Amniotic stem cell (primary cell): ENCODE measurements at places on chromosomes 16 and 17.
A peak's percentile ranks its signal among the peaks of the same experiment; 100 is the strongest.

GRCh38 chr16:25051406-25052150 is 36.4 kb upstream of the ARHGAP17 start:
- DNase-seq = no peak

- DNase-seq = peak; percentile 54
These were observed at the start of gene METRNL for GRCh38 chr17:83079352-83079747. Gene METRNL (plus strand): TSS chr17:83079609. CDS start chr17:83079816, 207 bp downstream.

DNA sequence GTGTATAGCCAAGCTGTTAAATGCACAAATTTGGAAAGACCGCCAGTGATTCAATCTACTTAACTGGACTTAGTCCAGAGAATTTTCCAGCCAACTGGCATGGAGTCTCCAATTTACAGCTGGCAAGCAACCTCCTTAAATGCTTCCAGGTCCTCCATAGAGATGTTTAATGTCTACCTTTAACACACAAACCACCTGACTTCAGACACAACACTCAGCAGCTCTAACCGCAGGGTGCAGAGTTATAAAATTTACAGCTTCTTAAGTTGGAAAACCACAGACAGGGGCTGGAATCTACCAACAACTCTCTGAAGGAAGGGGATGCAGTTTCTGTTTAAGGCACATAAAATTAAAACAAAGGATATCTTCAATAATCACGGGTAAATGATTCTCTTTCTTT is 106.9 kb downstream of the SYCE1L start:
- no peak for DNase-seq

DNA sequence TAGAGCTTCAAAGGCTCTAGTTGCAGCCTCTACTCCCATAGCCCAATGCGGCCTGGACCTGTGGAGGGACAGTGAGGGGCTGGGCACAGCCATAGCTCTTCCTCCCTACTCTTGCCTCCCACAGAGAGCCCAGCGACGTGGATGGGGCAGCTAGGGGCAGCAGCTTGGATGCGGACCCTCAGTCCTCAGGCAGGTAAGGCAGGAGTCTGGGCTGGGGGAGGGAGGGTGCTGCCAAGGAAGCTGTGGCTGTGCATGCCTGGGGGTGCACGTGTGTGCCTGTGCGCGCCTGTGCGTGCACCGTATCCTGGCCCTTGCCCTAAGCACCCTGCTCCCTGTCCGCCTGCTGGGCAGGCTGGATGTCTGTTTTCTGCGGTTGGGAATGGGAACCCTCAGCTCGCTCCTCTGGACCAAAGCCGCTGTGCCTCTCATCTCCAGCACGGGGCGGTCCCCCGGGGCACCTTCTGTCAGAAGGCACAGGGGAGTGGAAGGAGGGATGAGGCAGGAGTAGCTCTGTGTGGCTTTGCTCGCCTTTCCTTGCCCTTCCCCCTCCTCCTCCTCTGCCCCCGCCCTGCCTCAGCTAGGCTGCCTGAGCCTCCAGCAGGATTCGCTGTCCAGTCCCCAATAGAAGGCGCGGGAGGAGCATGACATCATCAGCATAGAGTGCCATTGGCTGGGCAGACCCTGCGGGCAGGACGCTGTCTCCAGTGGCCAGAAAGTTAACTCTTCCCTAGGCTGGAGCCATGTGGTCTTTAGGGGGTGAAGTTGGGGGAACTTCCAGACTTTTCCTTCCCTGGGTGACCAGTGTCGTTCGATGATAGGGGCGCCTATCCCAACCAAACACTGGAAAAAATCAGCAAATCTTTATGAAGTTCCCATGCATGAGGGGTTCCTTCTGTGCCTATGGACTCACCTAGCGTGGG is 797 bp downstream of the PRCD start:
- DNase-seq = peak; percentile 89

DNA sequence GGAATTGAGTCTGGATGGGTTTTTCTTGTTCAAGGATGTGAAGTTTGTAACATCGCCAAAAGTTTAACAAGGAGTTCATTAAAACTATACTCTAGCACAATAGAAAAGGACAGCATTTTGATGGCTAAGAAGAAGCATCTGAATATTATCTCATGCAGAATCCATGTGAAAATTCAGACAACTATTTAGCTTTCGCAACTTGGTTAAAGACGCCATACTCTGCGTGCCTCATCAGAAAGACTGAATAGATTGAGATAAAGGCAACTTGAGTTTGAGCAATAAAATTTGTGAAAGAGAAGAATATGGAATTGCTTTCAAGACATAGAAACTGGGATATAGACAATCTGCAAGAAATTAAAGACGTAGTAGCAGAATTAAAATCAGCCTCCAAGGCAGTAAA is 151.1 kb upstream of the MYOCD start:
- DNase-seq = no peak

GRCh38 chr17:40534371-40535189 is 30.7 kb downstream of the CCR7 start:
- DNase-seq = no peak

DNA sequence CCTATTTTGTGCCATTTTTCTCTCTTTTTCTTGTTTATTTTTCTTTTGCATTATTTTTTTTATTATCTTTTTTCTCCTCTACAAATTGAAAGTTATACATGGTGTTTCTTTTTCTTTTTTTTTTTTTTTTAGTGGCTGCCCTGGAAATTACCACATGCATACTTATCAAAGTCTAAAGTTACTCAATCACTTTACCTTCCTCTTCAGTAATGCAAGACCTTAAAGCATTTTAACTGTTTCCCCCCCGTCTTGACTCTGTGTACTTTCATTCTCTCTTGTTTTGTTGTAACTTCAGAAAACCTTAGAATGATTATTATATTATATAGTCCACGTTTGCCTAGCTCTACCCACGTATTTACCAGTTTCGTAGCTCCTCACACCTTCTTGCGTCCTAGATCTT is 33.3 kb upstream of the SMPD3 start:
- DNase-seq = no peak
